RPMI7951 (cell line): ENCODE measurements at places on chromosomes 5 and 9.

GRCh38 chr5:56496581-56497063 lies 263.5 kb upstream of the ANKRD55 start:
- DNase-seq = no peak

DNA sequence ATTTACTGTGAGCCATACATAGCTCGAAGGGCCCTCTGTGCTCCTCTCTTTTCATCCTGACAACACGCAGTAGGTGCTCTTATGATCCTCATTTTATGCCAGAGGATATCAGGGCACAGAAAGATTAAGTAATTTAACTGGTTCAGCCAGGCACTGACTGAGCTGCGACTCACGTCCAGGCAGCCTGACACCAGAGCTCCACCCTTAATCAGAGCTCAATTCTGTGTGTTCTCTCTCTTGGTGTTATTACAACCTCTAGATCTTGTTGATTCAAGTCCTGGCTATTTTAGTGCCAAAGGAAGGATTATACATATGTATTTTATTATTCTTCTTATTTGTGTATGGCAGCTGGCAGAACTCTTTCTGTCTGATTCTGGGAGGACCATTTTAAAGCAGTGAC lies 59.7 kb downstream of the OSMR start:
- DNase-seq = no peak

GRCh38 chr9:131503626-131504465 lies 1.1 kb downstream of the POMT1 start:
- peak; percentile 42 for DNase-seq

DNA sequence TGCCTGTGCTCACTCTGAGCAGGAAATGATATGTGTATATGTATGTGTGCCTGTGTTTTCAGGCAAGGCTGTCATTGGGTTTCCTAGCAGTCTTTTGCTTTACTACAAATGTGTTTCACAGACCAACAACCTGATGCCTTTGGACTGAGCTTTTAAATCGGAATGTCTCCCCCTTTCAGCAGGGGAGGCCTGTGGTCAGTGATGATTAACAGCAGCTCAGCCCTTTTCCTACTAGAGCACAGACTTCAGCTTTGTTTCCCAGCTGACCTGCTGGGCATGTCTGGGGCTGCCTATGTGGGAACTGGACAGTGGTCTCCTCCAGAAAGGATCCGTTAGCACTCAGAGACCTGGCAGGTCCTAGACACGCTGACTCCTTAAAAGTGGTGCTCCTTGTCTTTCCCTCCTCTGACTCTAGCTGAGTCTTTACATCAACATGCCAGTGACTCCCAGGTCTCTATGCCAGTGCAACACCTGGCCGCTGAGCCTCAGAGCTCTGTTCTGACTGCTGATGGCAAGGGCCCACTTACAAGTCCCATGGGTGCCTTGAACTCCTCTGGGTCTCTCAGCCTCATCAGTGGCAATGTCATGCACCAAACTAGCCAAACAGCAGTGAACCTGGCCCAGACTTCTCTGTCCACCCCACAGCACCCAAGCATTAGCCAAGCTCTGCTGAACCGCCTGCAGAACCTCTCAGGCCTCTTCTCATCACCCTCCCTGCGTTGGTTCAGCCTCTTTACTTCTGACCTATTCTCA lies 7.7 kb downstream of the MACROH2A1 start:
- DNase-seq = peak; percentile 84

GRCh38 chr5:156974328-156974727 lies 11.3 kb upstream of the TIMD4 start:
- DNase-seq = no peak

DNA sequence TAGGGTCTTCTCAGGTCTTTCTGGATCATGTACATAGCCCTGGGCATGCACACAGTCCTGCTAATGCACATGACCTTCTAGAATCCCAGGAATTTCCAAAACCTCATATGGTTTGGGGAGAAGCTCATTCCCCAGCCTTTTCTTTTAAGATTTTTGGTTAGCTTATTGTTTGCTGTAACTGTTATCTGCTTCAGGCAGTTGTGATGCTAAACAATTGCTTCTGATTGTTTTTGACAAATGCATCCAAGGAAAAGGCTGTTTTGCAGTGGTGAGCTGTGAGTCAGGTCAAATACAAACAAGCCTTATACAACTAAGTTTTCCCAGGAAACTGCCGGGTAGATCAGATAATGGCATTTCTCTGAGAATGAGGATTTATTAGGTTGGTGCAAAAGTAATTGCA lies 32.7 kb downstream of the SMC5 start:
- peak; percentile 16 for DNase-seq

- no peak for DNase-seq
These were observed 42.9 kb upstream of the PJA2 start for GRCh38 chr5:109452661-109453060.

- no peak for DNase-seq
These were observed 209.6 kb downstream of the FBN2 start for GRCh38 chr5:128328446-128328845.

- DNase-seq = no peak
These were observed 14.9 kb upstream of the ARL15 start for GRCh38 chr5:54325272-54325609.

DNA sequence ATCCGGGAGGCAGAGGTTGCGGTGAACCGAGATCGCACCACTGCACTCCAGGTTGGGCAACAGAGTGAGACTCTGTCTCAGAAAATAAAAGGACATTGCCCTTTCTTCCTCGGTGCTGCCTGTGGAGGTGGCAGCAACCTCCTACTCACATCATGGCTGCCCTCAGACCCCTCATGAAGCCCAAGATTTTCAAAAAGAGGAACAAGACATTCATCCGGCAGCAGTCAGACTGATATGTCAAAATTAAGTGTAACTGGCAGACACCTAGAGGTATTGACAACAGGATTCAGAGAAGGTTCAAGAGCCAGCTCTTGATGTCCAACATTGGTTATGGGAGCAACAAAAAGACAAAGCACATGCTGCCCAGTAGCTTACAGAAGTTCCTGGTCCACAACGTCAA lies 12.6 kb upstream of the PAX5 start:
- no peak for DNase-seq

- peak; percentile 15 for DNase-seq
These were observed 9.6 kb downstream of the SEC61B start for GRCh38 chr9:99231711-99232110.
